ENCODE measurements at places on chromosomes 1 and 21. TPM values are rescaled to one million over a fixed set of nuclear protein-coding genes. Genes with fewer than 3 reads are reported as not detected.

ATP5PB gene
- total RNA-seq, result 183 TPM

PGLYRP3 gene
- not detected for total RNA-seq

G0S2 gene
- 84.1 TPM for total RNA-seq

DNA sequence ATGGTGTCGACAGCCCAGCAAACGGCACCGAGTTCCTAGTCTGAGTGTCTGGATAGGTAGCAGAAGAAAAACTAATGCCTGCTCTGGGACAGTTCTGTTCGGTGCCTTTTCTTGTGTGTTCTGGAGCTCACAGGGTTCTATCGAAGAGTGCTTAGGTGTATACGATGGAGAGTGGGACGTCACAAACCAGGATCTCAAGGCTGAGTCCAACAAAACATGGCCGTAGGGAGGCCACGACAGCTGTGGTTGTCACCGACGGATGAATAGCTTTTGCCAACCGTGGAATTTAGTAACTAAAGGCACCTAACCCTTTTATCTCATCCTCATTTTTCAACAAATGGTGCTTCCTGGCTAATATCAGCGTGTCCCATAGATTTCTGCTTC lies 635 bp upstream of the SYNJ1 start:
- no peaks in the 10 kb centered on the region for H3K27me3 ChIP-seq
- peak overlapping the region; percentile 89 for H3K27ac ChIP-seq
- no peaks in the 10 kb centered on the region for H3K36me3 ChIP-seq
- DNase-seq, result no peak

DNA sequence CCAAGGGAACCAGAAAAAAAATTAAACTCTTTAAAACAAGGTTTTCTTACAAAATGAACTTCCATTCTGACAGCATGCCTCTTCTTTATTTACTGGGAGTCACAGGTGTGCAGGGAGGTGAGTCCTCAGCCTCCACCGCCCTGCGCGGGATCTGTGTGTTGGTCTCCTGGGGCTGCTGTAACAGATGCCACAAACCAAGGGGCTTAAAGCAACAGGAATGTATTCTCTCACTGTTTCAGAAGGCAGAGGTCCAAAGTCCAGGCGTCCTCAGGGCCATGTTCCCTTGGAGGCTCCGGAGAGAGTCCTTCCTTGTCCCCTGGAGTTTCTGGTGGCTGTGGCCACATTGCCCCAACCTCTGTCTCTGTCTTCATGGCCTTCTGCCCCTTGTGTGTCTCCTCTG lies 123.6 kb upstream of the C1orf174 start:
- H3K27ac ChIP-seq, result no peak overlapping the region
- no peaks in the 10 kb centered on the region for H3K27me3 ChIP-seq
- DNase-seq, result no peak

- H3K27ac ChIP-seq, result no peak overlapping the region
- DNase-seq, result no peak
- H3K36me3 ChIP-seq, result no peaks in the 10 kb centered on the region
- no peaks in the 10 kb centered on the region for H3K4me1 ChIP-seq
Observed at GRCh38 chr1:7293702-7294629, 477.1 kb upstream of the VAMP3 start.

GRCh38 chr1:167563579-167564246 lies 10.2 kb upstream of the CREG1 start:
- H3K36me3 ChIP-seq, result no peaks in the 10 kb centered on the region
- H3K27ac ChIP-seq, result no peak overlapping the region
- no peaks in the 10 kb centered on the region for H3K27me3 ChIP-seq
- no peak for DNase-seq

GRCh38 chr1:117339866-117340700 lies 27.2 kb upstream of the MAN1A2 start:
- no peak overlapping the region for H3K4me3 ChIP-seq
- no peak overlapping the region for H3K27ac ChIP-seq
- DNase-seq, result no peak
- H3K4me1 ChIP-seq, result no peaks in the 10 kb centered on the region

GRCh38 chr1:85330214-85330631 lies 53.8 kb upstream of the BCL10 start:
- H3K4me3 ChIP-seq, result no peak overlapping the region
- H3K36me3 ChIP-seq, result no peaks in the 10 kb centered on the region
- DNase-seq, result no peak
- no peaks in the 10 kb centered on the region for H3K4me1 ChIP-seq

VAV3 gene
- 11.3 TPM for total RNA-seq

DNA sequence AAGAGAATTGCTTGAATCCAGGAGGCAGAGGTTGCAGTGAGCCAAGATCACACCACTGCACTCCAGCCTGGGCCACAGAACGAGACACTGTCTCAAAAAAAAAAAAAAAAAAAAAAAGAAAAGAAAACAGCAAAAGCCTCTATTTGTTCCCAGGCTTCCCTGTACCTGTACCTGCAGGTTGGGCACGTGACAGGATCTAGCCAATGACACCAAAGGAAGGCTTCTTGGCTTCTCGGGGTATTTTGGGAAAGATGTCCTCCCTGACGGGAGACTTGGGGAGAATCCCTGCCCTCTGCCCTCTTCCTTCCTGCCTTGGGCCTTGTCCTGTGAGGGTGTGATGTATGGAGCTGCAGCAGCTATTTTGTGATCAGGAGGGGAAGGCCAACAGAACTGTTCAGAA lies 22.8 kb downstream of the TMCO4 start:
- no peaks in the 10 kb centered on the region for H3K36me3 ChIP-seq
- no peak for DNase-seq
- H3K4me3 ChIP-seq, result no peak overlapping the region
- H3K27me3 ChIP-seq, result no peaks in the 10 kb centered on the region
- no peak overlapping the region for H3K27ac ChIP-seq

DNA sequence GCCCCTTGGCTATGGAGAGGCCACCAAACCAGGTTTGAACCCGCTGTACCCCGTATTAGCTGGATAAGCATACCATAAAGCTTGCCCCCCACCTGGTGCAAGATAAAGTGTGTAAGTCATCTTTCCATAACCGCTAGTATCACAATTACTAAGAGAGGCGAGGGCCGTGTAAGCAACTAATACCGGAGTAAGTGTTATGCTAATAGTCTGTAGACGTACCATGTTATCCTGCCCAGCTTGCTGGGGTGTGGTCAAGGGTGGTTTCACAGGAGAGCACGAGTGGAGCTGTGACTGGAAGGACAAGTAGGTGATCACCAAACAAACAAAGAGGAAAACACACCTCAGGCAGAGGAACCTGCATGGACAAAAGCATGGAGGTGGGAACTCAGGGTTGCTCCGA lies 3.6 kb upstream of the TNFRSF1B start:
- no peak overlapping the region for H3K27ac ChIP-seq
- H3K27me3 ChIP-seq, result no peaks in the 10 kb centered on the region
- peaks cover 14% of the 10 kb centered on the region for H3K4me1 ChIP-seq
- H3K4me3 ChIP-seq, result no peak overlapping the region
- H3K36me3 ChIP-seq, result no peaks in the 10 kb centered on the region

- H3K36me3 ChIP-seq, result no peaks in the 10 kb centered on the region
- H3K4me1 ChIP-seq, result peaks cover 5% of the 10 kb centered on the region
- H3K4me3 ChIP-seq, result no peak overlapping the region
- H3K27ac ChIP-seq, result no peak overlapping the region
- no peaks in the 10 kb centered on the region for H3K27me3 ChIP-seq
Observed at GRCh38 chr1:156584813-156585212, 5.3 kb downstream of the TTC24 start.

DNA sequence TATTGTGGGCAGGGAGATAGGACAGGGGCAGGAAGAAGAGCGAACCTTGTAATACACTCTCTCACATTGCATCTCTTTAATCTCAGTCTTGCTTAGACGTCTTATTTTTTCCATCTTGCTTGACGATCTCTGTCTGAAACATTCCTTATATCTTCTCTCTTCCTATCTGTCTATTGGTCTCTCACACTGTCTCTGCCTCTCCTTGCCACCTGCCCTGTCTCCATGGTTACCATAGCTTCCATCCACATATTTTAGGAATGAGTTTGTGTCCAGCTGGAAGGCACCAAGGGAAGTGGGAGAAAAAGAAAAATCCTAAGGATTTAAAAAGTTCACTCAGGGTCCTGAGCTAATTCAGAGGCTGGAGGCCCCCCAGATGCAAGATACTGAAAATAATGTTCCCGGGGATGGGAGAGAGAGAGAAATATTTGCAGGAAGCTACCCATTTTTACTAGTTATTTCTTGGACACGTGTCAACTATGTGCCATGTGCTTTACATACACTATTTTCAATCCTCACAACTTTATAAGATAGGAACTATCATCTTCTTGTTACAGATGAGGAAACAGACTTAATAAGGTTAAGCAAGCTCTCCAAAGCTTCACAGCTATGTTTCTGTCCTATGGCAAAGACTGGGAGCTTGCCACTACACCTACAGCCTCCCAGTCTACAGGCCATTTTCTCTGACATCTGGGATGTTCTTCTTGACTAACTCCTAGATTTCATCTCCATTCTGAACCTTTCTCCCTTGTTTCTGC lies 933 bp downstream of the ANKRD34A start:
- H3K4me3 ChIP-seq, result no peak overlapping the region
- H3K27me3 ChIP-seq, result no peaks in the 10 kb centered on the region
- no peak for DNase-seq
- peak overlapping the region; percentile 81 for H3K27ac ChIP-seq
- H3K36me3 ChIP-seq, result no peaks in the 10 kb centered on the region
- H3K4me1 ChIP-seq, result peaks cover 24% of the 10 kb centered on the region

ASCL5 gene
- not detected for total RNA-seq

- no peaks in the 10 kb centered on the region for H3K27me3 ChIP-seq
- H3K36me3 ChIP-seq, result no peaks in the 10 kb centered on the region
- H3K27ac ChIP-seq, result no peak overlapping the region
- H3K4me3 ChIP-seq, result no peak overlapping the region
- peaks cover 17% of the 10 kb centered on the region for H3K4me1 ChIP-seq
- DNase-seq, result no peak
Observed at GRCh38 chr1:52641307-52641706, 8.3 kb downstream of the SHISAL2A start.

MSTO1 gene
- total RNA-seq, result 50.0 TPM

DNA sequence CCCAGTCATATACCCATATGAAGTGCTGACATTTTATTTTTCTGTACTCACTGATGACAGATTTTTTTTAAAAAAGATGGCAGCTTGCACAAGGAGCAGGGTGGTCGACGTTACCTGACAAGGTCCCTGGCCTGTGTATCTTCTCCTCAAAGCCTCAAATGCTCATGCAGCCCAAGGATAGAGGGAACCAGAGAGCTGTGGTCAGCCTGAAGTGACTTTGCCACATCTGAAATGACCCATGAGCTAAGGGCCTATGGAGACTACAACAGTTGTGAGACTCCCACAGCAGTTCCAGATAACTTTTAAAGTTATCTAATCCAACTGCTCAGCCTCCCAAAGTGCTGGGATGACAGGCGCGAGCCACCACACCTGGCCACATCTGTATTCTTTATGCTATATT lies 131.1 kb downstream of the GLUL start:
- H3K27ac ChIP-seq, result no peak overlapping the region
- H3K36me3 ChIP-seq, result no peaks in the 10 kb centered on the region
- H3K27me3 ChIP-seq, result no peaks in the 10 kb centered on the region
- no peak overlapping the region for H3K4me3 ChIP-seq
- no peak for DNase-seq
- peaks cover 9% of the 10 kb centered on the region for H3K4me1 ChIP-seq

- H3K4me1 ChIP-seq, result no peaks in the 10 kb centered on the region
- H3K36me3 ChIP-seq, result no peaks in the 10 kb centered on the region
- H3K4me3 ChIP-seq, result no peak overlapping the region
- H3K27me3 ChIP-seq, result no peaks in the 10 kb centered on the region
Observed at GRCh38 chr1:192877283-192877886, 68.5 kb downstream of the RGS2 start.

UBE2U gene
- 31.6 TPM for total RNA-seq

SLC44A5 gene
- 4.9 TPM for total RNA-seq

ZNF683 gene
- 63.9 TPM for total RNA-seq

ADAMTS1 gene
- total RNA-seq, result 33.7 TPM

GRCh38 chr1:230271300-230272035 lies 154.7 kb downstream of the PGBD5 start:
- no peaks in the 10 kb centered on the region for H3K27me3 ChIP-seq
- H3K36me3 ChIP-seq, result no peaks in the 10 kb centered on the region
- no peak overlapping the region for H3K27ac ChIP-seq
- H3K4me1 ChIP-seq, result peaks cover 5% of the 10 kb centered on the region
- no peak for DNase-seq

DNA sequence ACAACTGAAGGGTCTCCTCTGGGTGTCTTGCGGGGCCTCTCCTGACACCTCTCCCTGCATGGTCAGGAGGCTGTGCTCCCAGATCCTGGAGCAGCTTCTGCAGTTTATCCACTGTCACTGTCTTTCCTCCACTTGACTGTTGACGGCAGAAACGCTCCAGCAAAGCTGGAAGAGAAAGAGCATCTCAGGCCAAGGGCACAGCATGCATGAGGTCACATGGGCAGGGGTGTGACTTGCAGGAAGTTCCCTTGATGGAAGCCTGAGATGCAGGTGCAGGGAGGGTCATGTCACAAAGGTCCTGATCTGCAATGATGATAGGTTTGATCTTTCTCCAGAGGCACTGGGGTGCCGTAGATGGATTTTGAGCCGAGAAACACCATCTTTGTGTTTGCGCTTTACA lies 23.3 kb downstream of the SLC44A3 start:
- H3K27ac ChIP-seq, result no peak overlapping the region
- no peaks in the 10 kb centered on the region for H3K27me3 ChIP-seq
- no peak overlapping the region for H3K4me3 ChIP-seq
- no peaks in the 10 kb centered on the region for H3K36me3 ChIP-seq
- no peaks in the 10 kb centered on the region for H3K4me1 ChIP-seq
- no peak for DNase-seq

DNA sequence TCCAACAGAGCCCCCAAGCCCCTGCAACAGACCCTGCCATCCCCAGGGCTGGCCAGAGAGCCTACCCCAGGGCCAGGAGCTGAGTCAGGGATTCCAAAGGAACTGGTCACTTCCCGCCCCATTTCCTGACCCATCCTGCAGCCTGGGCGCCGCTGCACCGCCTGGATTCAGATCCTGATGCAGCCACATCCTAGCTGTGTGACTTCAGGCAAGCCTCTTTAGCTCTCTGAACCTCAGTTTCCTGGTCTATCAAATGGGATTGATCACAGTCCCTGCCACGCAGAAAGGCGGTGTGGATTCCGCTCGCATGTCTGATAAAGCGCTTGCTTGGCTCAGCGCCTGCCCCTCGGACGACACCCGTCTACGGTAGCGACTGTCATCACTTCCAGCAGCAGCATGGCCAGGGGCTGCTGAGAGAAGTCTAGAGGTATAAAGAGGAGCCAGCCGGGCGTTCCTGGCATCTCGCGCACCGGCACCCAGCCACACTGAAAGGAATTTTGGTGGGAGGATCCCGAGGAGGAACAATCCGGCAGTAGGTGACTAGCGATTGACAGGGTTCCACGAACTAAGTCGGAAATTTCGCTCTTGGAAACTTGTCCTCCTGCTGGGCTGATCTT lies 10.1 kb downstream of the EPHA2 start:
- peak; percentile 69 for DNase-seq
- H3K27ac ChIP-seq, result peak overlapping the region; percentile 39
- no peak overlapping the region for H3K4me3 ChIP-seq
- H3K27me3 ChIP-seq, result no peaks in the 10 kb centered on the region
- no peaks in the 10 kb centered on the region for H3K36me3 ChIP-seq

- no peaks in the 10 kb centered on the region for H3K36me3 ChIP-seq
- no peak for DNase-seq
- no peak overlapping the region for H3K4me3 ChIP-seq
- H3K27ac ChIP-seq, result no peak overlapping the region
Observed at GRCh38 chr1:66732407-66733166, 19.7 kb upstream of the DYNLT5 start.

ALX3 gene
- 0.79 TPM for total RNA-seq

Data from testis (tissue), 5 donors.